Suppressor macrophage treated with lipopolysaccharide for 4 hours (primary cell): ENCODE measurements at places on chromosomes 3 and 15.

GRCh38 chr15:39180483-39180933 lies 400.4 kb upstream of the THBS1 start:
- no peak for DNase-seq

- DNase-seq, result no peak
Measured at GRCh38 chr3:177885063-177885462, 651.2 kb upstream of the KCNMB2 start.

DNA sequence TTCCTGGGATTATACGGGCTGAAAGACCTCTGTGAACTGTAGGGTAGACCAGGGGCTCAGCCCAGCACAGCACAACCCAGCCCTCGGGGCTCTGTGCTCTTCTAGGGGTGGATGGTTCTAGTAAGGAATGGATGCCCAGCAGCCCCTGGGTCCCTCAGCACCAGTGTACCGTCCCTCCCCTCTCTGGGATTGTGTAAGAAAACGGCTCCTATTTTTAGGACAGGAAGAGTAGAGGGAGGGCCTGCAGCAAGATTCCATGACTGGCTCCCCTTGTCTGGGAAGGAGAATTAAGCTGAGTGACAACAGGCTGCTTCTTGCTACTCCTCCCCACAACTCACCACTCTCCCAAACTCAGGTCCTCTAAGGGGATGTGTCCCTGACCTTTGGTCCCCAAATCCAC lies 270.8 kb upstream of the TOPAZ1 start:
- DNase-seq, result no peak

DNA sequence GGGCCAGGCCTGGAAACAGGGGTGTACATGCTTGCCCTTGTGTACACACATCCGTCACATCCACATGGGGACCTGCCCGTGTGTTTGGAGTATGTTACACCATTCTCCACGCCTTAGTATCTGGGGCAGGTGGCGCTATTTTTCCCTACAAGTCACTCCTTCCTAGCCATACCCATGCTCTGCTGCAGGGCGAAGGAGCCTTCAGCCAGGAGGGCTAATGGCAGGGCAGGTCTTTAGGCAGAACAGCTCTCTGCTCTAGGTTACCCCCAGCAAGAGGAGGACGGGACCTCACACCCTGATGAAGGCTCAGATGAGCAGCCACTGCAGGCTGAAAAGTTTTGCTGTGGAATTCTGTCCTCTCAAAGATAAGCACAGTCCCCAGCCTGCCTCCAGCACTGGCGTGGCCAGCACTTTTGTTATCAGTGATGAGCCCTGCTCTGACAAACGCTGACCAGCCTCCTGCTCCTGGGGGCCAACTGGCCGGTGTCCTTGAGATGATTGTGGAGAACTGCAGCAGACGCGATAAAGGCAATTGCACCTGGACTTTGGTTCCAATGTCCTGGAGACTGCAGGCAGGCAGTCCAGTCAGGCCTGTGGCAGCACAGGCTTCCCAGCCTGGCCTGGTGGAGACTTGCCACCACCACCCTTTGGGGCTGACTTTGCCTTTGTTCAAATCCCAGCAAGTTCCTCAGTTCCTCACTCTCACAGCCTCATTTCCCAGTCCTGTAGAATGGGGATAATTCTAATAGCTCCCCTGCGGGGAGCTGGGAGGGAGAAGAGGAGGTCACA lies 19.8 kb upstream of the PIGZ start:
- no peak for DNase-seq

GRCh38 chr15:47870300-47870955 lies 153.1 kb downstream of the SEMA6D start:
- no peak for DNase-seq

- DNase-seq, result no peak
Measured at GRCh38 chr3:68239542-68239941, 585.1 kb upstream of the SUCLG2 start.
